NCI-H1417 treated with DMSO at 0.1 percent for 48 hours (cell line): ENCODE measurements at places on chromosomes 1 and 21.

DNA sequence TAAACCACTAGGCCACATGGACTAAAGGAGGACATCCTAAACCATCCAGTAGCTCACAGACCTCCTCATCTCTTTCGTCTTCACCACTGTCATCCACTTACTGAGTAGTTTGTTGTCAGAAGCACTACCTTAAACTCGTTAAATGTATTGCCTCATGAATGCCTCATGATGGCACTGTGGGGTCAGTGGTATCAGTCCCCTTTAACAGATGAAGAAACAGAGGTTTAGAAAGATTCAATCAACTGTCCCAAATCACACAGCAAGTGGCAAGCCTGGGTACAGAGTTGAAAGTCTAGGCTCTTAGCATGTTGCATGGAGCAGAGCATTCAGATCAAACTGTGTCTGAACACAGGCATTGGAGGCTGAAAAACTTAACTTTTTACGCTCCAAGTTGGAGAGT is 183.6 kb upstream of the KIAA0040 start:
- no peak for DNase-seq

- no peak for DNase-seq
Observed at GRCh38 chr1:117661027-117661426, 55.2 kb downstream of the TENT5C start.

DNA sequence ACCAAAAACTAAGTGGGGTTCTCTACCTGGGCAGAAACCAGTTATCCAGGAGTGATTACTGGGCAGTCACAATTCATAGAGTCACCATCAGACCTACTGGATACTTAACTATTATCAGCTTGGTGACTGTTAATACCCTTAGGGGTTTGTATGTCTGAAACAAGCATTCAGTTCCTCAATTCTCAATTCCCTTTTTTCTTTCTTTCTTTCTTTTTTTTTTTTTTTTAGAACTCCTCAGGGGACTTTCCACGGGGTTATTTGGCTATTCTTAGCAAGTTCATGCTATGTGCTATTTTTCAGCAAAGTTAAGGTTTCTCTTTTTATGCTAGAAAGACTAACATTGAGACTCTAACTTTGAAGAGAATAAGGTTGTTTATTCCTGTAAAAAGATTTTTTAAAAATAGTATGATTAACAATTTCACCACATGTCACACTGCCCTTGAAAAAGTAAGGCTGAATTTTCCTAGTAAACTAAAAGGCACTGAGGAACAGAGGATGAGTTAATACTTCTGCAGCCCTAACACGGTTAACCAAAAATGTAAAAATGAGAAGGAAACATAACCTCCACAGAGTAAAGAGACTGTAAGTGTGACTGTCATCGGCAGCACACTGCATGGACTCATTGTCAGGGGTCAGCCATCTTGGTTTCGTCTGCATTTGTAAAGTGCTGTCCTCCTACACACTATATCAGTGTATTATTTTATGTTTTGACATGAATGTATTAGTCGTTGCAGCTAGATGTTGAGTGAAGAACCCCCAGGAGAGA is 310.2 kb downstream of the NTNG1 start:
- no peak for DNase-seq

GRCh38 chr1:190478149-190479049 is 735 bp upstream of the BRINP3 start:
- no peak for DNase-seq

- DNase-seq: no peak
Observed at GRCh38 chr1:213423605-213424004, 372.6 kb downstream of the RPS6KC1 start.
